ENCODE measurements at places on chromosomes 7 and 10. TPM values are rescaled to one million over a fixed set of nuclear protein-coding genes. Genes with fewer than 3 reads are reported as not detected.

AKR1C8 gene
- not detected for total RNA-seq

NKX2-3 gene
- total RNA-seq, result not detected

CASP2 gene
- 126 TPM for total RNA-seq

H2AZ2 gene
- total RNA-seq, result 233 TPM

SMO gene
- 2.0 TPM for total RNA-seq

RET gene
- total RNA-seq, result 0.29 TPM

CUL2 gene
- total RNA-seq, result 37.9 TPM

CYP26C1 gene
- total RNA-seq, result not detected

GDF10 gene
- total RNA-seq, result 0.19 TPM

HOXA2 gene
- not detected for total RNA-seq

DGKB gene
- not detected for total RNA-seq

STEAP2 gene
- total RNA-seq, result not detected

PPP1R17 gene
- not detected for total RNA-seq

FRAT2 gene
- 7.2 TPM for total RNA-seq

TMEM213 gene
- 0.39 TPM for total RNA-seq

Measured in activated T-cell treated with anti-CD3 and anti-CD28 coated beads, Interleukin-2, amount 50 U/mL, for 72 hours (primary cell).